ENCODE measurements at places on chromosomes 2 and 18. TPM values are rescaled to one million over a fixed set of nuclear protein-coding genes. Genes with fewer than 3 reads are reported as not detected.

DNA sequence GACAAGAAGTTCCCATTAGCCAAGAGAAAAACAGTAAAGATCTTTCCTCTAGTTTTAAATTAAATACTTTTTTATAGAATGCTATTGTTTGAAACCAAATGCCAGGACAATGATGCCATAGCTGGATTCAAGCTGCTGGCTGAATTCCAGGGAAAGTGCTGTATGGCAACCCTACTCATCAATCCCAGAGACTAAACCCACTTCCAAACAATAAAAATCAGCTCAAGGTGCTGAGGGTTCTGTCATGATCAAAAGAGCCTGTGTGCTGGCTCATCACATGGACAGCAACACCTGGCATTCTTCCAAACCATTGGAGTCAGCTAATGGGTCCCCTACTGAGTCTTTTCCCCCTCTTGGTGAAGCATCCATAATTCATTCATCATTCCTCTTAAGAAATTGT lies 53.7 kb upstream of the PARD3B start:
- no peaks in the 10 kb centered on the region for H3K27me3 ChIP-seq
- no peaks in the 10 kb centered on the region for H3K36me3 ChIP-seq
- no peaks in the 10 kb centered on the region for H3K4me1 ChIP-seq
- no peak overlapping the region for H3K27ac ChIP-seq
- no peak for DNase-seq

DNA sequence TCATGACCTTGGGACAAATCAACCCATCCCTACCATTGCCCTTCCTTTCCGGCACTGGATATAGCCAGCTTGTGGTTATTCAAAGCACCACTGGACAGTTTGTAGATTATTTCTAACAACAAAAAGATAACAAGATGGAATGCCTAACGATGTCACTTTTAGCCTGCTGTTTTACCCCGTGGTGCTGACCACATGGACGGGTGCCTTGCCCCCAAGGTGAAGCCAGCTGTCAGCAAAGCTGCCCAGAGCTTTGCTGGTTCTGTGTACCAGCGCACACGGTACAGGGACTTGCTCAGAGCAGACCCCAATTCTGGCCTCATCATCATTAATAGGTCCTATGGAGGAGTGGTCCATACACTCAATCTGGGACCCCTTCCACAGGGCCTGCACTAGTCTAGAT lies 118.2 kb downstream of the MTCL1 start:
- H3K27me3 ChIP-seq, result peaks cover 10% of the 10 kb centered on the region
- H3K4me3 ChIP-seq, result no peak overlapping the region
- no peak for DNase-seq
- H3K36me3 ChIP-seq, result no peaks in the 10 kb centered on the region
- H3K27ac ChIP-seq, result no peak overlapping the region
- H3K4me1 ChIP-seq, result no peaks in the 10 kb centered on the region

- H3K4me1 ChIP-seq, result no peaks in the 10 kb centered on the region
- H3K27ac ChIP-seq, result no peak overlapping the region
- no peaks in the 10 kb centered on the region for H3K36me3 ChIP-seq
- no peak for DNase-seq
Measured at GRCh38 chr2:129192117-129192516, 787.3 kb upstream of the RAB6C start.

DNA sequence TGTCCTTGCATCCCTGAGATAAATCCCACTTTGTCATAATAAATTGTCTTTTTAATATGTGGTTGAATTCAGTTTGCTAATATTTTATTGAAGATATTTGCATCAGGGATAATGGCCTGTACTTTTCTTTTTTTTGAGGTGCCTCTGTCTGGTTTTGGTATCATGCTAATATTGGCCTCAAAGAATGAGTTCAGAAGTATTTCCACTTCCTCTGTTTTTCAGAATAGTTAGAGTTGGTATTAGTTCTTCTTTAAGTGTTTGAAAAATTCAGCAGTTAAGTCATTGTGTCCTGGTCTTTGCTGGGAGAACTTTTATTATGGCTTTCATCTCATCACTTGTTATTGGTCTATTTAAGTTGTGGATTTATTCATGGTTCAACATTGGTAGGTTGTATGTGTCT lies 464.1 kb upstream of the CRIM1 start:
- H3K4me1 ChIP-seq, result no peaks in the 10 kb centered on the region
- H3K36me3 ChIP-seq, result no peaks in the 10 kb centered on the region
- DNase-seq, result no peak
- no peak overlapping the region for H3K27ac ChIP-seq
- no peak overlapping the region for H3K4me3 ChIP-seq
- no peaks in the 10 kb centered on the region for H3K27me3 ChIP-seq

The SCYGR3 gene
- not detected for total RNA-seq

DNA sequence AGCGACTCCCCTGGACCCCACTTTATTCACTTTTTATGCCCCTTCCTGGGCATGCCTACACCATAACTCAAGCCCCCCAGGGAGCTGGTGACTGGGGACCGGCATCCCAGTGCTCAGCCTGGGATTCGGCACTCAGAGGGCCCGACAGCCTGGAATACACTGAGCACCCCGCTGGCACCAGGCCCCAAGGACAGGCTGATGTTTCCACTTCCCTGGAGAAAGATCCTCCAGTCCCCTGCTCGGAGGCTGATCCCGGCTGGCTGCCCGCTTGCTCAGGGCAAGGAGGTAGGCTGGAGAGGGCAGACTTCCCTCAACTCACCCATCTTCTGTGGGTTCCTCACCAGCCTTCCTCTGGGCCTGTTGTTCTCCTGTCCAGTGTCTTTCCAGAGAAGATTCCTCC lies 36.6 kb downstream of the ODC1 start:
- H3K27ac ChIP-seq, result no peak overlapping the region
- no peak for DNase-seq
- no peaks in the 10 kb centered on the region for H3K36me3 ChIP-seq
- no peaks in the 10 kb centered on the region for H3K27me3 ChIP-seq
- H3K4me1 ChIP-seq, result peaks cover 19% of the 10 kb centered on the region
- H3K4me3 ChIP-seq, result no peak overlapping the region

GRCh38 chr2:10796703-10797102 lies 15.9 kb downstream of the PDIA6 start:
- H3K36me3 ChIP-seq, result no peaks in the 10 kb centered on the region
- no peak overlapping the region for H3K27ac ChIP-seq
- H3K4me3 ChIP-seq, result no peak overlapping the region

The PARD3B gene
- 7.7 TPM for total RNA-seq

The SIX2 gene
- 0.11 TPM for total RNA-seq
